Pancreas (tissue), 10 donors: ENCODE measurements at places on chromosomes 11 and 22. TPM values are rescaled to one million over a fixed set of nuclear protein-coding genes. Genes with fewer than 3 reads are reported as not detected.

Gene TMEM132A
- total RNA-seq, result 3.7 TPM

Gene PRG2
- total RNA-seq, result not detected

Gene PRG3
- not detected for total RNA-seq

Gene PUS3
- total RNA-seq, result 17.9 TPM

Gene TENM4
- total RNA-seq, result 4.4 TPM

Gene TP53AIP1
- 0.12 TPM for total RNA-seq

Gene ANO1
- 1.8 TPM for total RNA-seq

Gene MTFP1
- total RNA-seq, result 11.6 TPM

Gene KRTAP5-1
- total RNA-seq, result not detected

Gene BUD13
- total RNA-seq, result 8.5 TPM

GRCh38 chr11:119484741-119485605 lies 62.0 kb upstream of the THY1 start:
- H3K27me3 ChIP-seq, result no peaks in the 10 kb centered on the region
- no peaks in the 10 kb centered on the region for H3K4me1 ChIP-seq
- no peak for DNase-seq
- H3K27ac ChIP-seq, result no peak overlapping the region
- H3K4me3 ChIP-seq, result no peak overlapping the region

DNA sequence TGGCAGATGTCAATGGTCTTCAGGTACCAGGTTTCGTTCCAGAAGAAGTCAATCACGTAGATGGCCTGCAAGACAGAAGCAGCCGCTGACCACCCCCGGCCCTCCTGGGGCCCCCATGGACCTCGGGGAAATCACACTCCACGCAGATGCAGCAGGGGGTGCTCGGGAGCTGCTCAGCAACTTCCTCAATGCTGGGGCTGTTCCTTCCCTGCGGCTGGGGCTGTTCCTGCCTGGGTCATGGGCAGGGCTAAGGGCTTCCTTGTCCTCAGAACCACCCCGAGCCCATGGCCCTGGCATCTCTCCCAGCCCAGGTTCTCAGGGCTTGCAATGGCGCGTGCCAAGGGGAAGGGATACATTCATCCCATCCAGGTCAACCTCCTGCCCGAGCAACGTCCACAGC lies 10.3 kb downstream of the DHCR7 start:
- H3K4me1 ChIP-seq, result no peaks in the 10 kb centered on the region
- no peaks in the 10 kb centered on the region for H3K36me3 ChIP-seq
- no peak for DNase-seq
- no peaks in the 10 kb centered on the region for H3K27me3 ChIP-seq
- H3K4me3 ChIP-seq, result no peak overlapping the region
- no peak overlapping the region for H3K27ac ChIP-seq

DNA sequence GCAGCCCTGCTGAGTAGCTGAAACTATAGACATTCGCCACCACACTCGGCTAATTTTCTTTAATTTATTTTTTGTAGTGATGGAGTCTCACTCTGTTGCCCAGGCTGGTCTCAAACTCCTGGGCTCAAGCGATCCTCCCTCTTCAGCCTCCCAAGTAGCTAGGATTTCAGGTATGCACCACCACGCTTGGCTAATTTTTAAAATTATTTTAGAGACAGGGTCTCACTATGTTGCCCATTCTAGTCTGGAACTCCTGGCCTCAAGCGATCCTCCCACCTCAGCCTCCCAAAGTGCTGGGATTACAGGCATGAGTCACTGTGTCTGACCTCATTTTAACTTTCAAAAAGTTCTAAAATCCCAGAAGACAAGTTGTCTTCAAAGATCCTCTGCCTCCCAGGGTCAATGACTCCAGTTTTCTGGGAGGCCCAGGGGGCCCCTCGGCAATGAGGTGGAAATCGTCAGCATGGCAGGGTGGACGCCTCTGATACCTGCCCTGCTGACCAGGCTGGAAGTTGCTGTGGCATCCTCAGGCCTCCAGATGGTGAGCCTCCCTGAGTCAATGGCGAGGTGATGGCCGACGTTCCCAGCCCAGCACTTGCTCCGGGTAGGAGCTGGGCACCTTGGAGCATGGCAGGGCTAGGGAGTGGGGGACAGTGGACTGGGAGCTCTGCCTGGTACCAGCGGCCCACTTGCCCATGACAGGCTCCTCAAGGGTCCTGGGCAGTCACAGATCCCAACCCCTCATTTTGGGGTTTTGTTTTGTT lies 31.1 kb downstream of the RPL3 start:
- H3K36me3 ChIP-seq, result no peaks in the 10 kb centered on the region
- DNase-seq, result no peak
- H3K4me3 ChIP-seq, result no peak overlapping the region
- H3K27me3 ChIP-seq, result no peaks in the 10 kb centered on the region

DNA sequence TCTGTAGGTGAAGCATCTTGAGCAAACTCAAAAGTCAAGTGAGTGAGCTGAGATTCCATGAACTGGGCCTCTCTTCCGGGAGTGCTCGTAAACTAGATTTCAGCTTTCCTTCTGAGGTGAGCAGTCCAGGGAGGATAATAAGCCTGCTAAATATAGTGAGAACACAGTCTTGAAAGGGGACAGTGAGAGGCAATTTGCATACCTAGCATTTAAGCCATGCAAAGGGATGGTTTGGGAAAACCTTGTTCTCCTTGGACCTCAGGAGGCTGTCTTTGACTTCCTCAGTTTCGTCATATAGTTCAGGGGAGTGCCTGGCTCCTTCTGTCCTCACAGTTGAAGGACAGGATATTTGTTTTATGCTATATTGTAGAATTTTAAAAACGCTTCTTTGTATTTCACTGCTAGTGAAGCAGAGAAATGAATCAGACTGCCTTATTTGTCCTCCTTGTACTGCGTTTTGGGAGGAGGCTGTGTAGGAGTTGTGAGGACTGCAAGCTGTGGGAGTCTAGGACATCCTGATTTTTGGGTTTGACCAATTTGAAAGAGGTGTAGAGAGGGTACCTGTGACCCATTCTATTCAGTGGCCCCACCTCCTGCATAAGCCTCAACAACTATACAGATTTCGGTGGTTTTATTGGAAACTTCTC lies 11.0 kb upstream of the SORL1-AS1 start:
- no peak for DNase-seq
- no peak overlapping the region for H3K4me3 ChIP-seq
- H3K36me3 ChIP-seq, result no peaks in the 10 kb centered on the region
- peak overlapping the region; percentile 84 for H3K27ac ChIP-seq
- H3K27me3 ChIP-seq, result no peaks in the 10 kb centered on the region
- H3K4me1 ChIP-seq, result no peaks in the 10 kb centered on the region

DNA sequence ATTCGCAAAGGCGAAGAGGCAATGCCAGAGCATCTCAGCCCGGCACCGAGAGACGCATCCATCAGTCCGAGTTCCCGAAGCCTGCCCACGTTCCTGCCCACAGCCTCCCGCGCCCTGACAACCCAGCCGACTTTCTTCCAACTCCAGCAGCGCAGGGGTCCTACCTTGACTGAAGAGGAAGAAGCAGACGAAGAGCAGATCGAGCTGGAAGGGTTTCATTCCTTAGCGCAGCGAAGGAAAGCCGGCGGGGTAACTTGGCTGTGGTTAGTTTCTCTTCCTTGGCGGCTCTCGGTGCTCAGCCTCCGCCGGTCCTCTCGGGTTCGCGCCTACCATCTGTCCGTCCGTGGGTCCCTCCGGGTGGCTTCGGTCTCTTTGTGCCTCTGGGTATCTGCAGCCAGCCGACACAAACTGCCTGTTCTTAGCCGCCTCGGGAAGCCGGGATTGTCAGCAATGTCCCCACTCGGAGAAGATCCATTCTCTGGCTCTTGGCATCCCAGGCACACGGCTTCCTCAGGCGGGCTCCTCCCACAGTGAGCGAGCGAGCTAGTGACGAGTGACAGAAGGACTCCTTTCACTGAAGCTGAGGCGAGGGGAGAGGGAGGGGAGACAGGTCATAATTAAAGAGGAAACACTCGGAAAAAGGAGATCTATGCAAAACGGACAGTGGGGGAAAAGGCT lies at the start of gene KIRREL3:
Gene KIRREL3, minus strand, starts transcription at position 480 of the 678 bp plus-strand sequence.
- no peak for DNase-seq
- no peaks in the 10 kb centered on the region for H3K4me1 ChIP-seq
- no peaks in the 10 kb centered on the region for H3K27me3 ChIP-seq
- no peak within 1 kb of the TSS for H3K27ac ChIP-seq

GRCh38 chr22:32714458-32715430 lies 86.8 kb upstream of the TIMP3 start:
- H3K4me3 ChIP-seq, result no peak overlapping the region
- no peaks in the 10 kb centered on the region for H3K36me3 ChIP-seq
- H3K27me3 ChIP-seq, result no peaks in the 10 kb centered on the region
- H3K4me1 ChIP-seq, result no peaks in the 10 kb centered on the region

DNA sequence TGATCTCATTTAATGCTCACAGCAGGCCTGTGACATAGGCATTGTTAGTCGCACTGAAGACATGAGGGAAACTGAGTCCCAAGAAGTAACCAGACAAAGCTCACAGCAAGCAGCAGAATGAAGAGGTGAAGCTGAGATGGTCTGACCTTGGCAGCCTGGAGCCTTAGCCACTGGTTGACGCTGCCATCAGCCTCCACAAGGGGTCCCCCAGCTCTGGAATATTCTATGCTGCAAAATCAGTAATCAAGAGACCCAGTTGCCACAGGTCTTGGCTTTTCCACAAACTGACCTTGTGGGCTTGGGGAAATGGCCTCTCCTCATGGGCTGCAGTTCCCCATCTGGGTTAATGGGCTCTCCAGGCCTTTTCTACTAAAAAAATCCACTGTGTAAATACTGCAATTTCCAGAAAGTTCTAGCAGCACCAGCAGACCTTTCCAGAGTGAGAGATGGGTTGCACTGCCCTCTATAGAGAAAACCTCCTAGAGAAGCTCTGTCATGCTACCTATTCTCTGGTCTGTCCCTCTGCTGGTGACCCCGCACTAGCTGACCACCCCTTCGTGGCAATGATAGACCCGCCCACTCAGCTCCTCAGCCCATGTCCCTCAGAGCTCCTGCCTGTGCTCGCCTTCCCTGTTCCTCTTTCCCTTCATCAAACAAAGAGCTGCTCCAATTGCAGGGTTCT lies 22.6 kb upstream of the ISX start:
- no peak for DNase-seq
- H3K27ac ChIP-seq, result no peak overlapping the region
- H3K4me1 ChIP-seq, result no peaks in the 10 kb centered on the region
- no peaks in the 10 kb centered on the region for H3K36me3 ChIP-seq

GRCh38 chr11:61820174-61820573 lies 3.4 kb upstream of the FADS1 start:
- H3K27ac ChIP-seq, result no peak overlapping the region
- H3K36me3 ChIP-seq, result no peaks in the 10 kb centered on the region
- no peaks in the 10 kb centered on the region for H3K4me1 ChIP-seq

- no peak overlapping the region for H3K27ac ChIP-seq
- H3K36me3 ChIP-seq, result no peaks in the 10 kb centered on the region
- H3K4me1 ChIP-seq, result no peaks in the 10 kb centered on the region
- DNase-seq, result no peak
- no peaks in the 10 kb centered on the region for H3K27me3 ChIP-seq
These were observed 555.8 kb downstream of the BUD13 start for GRCh38 chr11:116217006-116217405.

DNA sequence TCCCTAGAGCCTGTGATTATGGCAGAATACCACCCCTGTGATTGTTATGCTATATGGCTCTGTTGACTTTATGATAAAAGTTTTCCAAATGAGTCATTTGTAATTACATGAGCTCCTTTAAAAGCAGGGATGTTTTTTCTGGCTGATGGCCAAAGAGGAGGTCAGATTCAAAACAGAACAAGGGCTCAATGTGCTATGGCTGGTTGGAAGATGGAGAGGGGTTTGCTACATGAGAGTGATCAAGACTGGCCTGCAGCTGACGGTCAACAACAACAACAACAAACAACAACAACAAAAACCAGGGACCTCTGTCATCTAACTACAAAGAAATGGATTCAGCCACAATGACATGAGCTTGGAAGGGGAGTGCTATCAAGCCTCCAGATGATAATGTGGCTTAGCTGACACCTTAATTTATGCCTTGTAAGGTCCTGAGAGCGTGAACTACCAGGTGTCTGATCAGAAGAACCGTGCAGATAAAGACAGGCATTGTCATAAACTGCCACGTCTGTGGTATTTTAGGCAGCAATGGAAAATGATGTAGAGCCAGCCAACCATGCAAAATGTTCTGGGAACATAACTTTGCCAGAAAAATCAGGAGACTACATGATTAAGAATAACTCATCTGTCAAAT lies 47.2 kb downstream of the PIWIL3 start:
- H3K36me3 ChIP-seq, result no peaks in the 10 kb centered on the region
- no peak overlapping the region for H3K4me3 ChIP-seq
- peaks cover 3% of the 10 kb centered on the region for H3K4me1 ChIP-seq
- H3K27me3 ChIP-seq, result no peaks in the 10 kb centered on the region
- no peak overlapping the region for H3K27ac ChIP-seq

DNA sequence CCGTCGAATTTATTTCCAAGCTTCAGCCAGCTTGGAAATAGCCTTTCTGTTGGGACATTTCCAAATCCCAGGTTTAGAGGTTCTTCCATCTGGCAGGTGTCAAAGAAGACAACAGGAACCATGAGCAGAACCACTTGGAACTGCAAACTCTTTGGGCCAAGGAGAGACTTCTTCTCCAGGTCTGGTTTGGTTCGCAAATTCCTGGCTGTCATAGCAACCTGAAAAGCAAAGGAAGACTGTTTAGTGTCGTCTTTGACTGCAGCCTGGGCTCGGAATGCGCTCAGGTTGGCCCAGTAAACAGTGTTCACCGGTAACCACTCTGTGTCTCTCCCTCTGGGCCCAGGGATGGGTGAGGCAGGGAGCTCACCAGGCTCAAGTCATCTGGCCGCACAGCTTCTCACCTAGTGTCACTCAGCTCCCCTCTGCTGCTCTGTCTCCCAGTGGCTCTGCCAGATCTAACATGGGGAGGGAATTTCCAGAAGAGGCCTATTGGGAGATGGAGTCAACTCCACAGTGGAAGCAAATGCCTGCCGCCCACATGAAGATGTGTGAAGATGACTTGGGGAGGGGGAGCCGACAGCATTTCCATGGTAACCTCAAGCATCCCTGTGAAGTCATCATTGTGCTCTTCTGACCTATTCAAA lies 11.9 kb upstream of the CLMP start:
- DNase-seq, result no peak
- H3K27me3 ChIP-seq, result no peaks in the 10 kb centered on the region
- no peak overlapping the region for H3K4me3 ChIP-seq
- H3K36me3 ChIP-seq, result no peaks in the 10 kb centered on the region

DNA sequence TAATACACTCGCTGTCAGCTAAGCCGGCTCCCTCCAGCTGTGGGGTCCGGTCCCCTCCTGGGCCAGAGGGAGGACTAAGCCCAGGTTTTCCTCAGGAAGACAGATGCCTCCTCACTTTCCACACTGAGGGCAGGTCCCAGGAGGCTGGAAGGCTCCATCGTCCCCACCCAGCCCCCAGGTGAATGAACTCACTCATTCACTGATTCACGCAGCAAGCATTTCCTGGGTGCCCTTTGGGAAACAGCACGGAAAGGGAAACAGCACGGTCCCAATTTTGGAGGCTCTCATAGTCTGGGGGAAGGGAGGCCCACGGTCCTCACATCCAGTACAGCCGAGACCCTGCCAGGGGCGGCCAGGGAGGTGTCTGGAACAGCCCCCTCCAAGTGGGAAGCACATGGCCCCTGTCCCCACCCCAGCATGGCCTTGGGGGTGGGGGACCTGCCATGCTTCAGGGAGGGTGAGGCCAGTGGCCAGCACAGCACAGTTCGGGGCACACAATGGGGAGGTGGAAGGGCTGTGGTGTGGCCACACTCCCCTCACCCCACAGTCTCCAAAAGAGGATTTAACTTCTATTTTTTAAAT lies 9.3 kb upstream of the TH start:
- no peaks in the 10 kb centered on the region for H3K36me3 ChIP-seq
- H3K4me1 ChIP-seq, result no peaks in the 10 kb centered on the region
- no peaks in the 10 kb centered on the region for H3K27me3 ChIP-seq
- H3K4me3 ChIP-seq, result no peak overlapping the region

- DNase-seq, result no peak
- no peaks in the 10 kb centered on the region for H3K27me3 ChIP-seq
- no peak overlapping the region for H3K4me3 ChIP-seq
- no peaks in the 10 kb centered on the region for H3K4me1 ChIP-seq
These were observed 39.4 kb downstream of the GLYATL2 start for GRCh38 chr11:58805065-58805464.

GRCh38 chr22:30459181-30460052 lies 12.4 kb downstream of the SEC14L3 start:
- H3K27me3 ChIP-seq, result no peaks in the 10 kb centered on the region
- no peaks in the 10 kb centered on the region for H3K4me1 ChIP-seq
- H3K36me3 ChIP-seq, result no peaks in the 10 kb centered on the region
